ENCODE measurements at places on chromosomes 4 and X.

DNA sequence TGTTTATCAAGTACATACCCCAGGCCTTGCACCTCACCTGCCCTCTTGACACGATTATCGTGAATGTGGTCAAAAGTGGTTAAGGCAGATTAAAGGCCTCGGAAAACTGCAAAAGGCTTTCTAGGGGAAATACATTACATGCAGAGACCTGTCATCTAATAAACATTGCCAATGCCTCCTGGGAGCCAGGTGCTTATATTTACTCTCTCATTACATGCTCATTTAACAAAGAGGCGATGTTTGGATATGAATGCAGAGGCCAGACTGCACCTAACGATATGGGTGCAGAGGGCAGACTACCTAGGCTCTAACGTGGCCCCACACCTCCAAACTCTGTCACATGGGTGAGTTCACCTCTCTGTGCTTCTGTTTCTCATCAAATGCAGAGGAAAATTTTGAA is 14.5 kb downstream of the CRMP1 start:
- DNase-seq: no peak

DNA sequence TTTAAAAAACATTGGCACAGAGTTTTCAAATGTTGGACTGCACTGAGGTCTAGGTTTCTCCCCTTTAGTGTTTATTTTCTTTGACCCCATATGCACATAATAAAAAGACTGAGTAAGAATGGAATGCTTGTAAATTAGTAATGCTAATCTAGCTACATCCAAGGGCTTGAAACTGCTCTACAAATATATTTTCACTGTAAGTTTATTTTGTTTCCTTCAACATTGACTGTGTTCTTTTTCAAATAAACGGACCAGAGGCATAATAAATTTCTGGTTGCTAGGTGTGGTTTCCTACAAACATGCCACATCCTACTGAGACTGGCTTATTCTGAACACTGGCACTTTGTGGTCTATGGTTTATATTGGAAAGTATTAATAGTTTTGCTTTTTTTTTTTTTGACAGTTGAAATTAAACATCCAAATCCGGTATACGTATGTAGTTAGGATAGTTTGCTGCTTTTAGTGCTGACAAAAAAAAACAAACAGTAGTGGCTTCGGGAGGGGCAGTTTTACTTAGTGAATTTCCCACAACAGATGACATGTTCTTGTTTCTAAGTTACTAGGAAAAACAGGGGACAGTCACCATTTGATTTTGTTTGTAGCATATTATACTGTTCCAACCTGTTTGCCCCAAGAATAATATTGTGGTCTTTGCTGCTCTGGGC is 13.2 kb downstream of the CA5B start:
- no peak for DNase-seq

DNA sequence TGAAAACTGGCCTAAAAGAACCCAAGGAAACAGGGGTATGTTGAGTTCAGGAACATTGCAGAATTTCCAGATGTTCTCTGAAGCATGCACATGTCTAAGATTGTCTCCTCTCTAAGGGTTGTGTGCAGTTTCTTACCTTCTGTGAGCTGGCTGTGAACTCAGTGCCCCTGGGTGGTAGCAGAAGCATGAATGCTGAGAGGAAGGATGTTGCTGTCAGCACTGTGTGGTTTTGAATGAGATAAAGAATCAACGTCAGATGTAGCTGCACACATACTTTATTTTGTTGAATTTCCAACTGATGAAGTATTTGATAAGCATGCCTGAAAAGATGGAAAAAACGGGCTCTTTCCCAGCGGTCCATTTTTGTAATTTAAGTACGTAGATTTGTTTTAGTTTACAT is 23.8 kb upstream of the CD38 start:
- DNase-seq: no peak

DNA sequence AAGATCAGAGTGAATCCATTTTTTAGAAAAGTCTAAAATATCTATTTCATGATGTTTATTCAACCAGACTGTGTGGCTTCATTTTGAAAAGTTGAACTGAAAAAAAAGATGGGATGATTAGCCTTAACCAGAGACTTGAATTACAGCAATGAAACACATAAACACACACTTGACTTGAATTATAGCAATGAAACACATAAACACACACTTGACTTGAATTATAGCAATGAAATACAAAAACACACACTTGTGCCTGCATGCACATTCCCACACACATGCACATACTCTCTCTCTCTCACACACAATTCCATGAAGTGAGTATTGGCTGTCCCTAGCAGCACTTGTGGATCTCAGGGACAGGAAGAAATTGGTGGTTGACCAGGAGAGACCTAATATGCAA is 286.8 kb downstream of the USP46 start:
- DNase-seq: peak; percentile 2

- DNase-seq: no peak
Measured at GRCh38 chr4:116585246-116585645, 500.1 kb downstream of the TRAM1L1 start.

DNA sequence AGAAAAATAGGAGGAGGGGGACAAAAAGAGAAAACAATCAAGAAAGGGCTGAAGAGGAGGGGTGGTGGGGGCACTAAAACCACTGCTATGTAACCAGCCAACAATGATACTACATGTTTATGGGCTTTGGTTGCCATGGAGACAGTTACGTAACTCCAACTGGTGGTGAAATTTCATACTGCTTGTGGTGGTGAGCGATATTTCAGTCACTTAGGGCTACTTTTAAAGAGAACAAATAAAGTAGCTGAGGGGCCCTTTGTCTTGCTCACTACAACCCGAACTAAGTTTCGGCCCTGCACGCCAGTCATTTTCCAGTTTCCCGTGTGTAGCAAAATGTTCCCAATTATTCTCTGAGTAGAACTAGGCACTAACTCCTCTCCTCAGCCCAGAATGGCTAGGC is 275.2 kb upstream of the EDA2R start:
- DNase-seq: no peak

GRCh38 chrX:39682778-39683177 is 415.0 kb downstream of the BCOR start:
- DNase-seq: no peak

- no peak for DNase-seq
Measured at GRCh38 chrX:113392355-113392754, 551.7 kb upstream of the AMOT start.

- DNase-seq: no peak
Measured at GRCh38 chr4:8737075-8737474, 134.6 kb downstream of the HMX1 start.

DNA sequence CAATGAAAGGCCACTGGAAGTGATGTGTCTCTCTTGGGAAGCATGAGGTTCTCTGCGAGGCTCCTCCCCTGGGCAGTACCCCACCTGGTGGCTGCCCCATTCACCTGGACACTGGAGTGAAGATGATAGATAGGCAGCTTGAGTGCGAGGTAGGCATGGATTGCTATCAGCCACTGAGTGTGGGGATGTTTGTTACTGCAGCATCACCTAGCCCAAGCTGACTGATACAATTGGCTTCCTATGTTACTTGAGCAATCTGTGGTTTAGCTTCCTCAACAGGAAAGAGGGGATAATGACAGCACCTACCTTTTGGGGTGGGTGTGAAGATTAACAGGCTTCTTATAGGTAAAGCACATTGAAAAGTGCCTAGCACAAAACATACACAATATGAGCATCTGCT is 30.8 kb downstream of the ADRA2C start:
- no peak for DNase-seq

GRCh38 chr4:64564126-64564525 is 154.9 kb upstream of the TECRL start:
- no peak for DNase-seq

DNA sequence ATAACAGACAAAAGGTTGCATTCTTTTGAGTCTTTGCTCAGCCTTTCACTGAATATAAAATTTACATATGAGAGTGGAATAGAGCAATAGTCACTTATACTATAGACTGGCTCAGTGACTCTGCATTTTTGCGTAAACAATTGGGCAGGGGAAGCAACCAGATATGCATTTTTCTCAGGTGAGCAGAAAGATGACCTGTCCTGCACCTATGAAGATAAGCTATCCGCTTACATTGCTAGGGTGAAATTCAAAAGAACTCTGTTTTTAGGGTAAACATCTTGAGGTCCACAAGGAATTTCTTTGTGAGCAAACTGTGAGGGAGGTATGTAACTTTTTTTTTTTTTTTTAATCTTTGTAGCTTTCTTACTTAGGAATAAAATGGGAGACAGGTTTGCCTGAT is 602.4 kb upstream of the PRKX start:
- no peak for DNase-seq

GRCh38 chr4:110046588-110047049 is 133.9 kb downstream of the EGF start:
- DNase-seq: no peak

GRCh38 chrX:8879750-8880149 is 78.6 kb upstream of the FAM9A start:
- no peak for DNase-seq

DNA sequence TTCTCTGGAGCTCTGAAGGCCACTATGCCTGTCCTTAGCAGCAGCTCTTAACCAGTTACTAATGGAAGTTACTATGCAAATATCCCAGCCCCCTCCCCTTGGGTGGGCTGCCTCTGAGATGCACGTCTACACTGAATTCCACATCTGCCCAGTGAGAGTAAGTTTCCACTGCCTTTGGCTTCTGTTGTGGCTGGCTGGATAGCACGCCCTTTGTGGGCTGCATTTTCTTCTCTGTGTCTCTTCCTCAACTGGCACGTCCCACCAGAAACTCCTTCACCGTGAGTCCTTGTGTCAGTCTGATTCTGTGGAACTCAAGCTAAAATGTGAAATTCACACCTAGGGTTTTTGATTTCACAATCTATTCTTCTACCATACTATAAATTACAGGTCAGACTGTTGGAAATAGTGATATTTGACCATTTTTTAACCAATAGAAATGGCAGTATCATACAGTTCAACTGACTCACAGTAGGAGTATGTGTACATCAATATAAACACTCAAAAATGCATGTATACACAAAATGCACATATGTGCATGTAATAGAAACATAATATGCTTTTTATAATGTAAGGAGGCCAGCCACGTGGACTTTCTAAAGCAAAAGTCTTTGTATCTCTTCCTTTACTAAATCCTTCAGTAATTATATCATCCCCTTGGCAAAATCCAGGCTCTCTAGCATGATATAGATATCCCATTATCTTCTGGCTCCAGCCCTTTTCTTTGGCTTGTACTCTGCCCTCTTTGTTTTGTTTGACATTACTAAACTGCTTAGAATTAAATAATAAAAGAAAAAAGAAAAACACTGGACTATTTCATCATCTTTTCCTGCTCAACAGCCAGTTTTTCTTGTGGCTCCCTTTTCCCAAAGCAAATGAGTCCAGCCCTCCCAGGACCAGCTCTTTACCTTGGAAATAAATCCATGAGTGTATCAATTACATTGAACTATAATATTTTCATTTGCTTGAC is 33.2 kb upstream of the LDB2 start:
- DNase-seq: no peak

DNA sequence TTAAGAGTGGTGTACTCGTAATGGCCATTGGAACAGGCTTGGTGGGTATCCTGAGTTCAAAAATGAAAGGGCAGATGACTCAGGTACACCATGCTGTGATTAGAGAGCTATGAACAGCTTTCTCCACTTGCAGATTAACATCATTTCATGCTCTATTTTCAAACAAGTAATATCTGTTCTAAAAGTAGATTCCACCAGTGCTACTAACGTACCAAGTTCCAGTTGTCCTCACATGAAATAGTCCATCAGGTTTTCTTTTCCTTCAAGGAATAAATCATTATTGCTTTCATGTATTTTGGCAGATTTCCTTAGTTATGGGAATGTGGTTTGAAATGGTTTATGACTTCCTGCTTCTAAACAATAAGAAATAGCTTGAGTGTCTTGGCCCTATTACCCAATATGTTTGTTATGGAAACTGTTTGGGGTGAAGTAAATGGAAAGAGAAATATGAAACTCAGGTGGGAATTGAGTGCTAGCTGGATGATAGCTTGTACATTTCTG is 49.9 kb downstream of the PCDH7 start:
- no peak for DNase-seq

- no peak for DNase-seq
Measured at GRCh38 chrX:133726642-133727041, 258.8 kb downstream of the GPC3 start.

DNA sequence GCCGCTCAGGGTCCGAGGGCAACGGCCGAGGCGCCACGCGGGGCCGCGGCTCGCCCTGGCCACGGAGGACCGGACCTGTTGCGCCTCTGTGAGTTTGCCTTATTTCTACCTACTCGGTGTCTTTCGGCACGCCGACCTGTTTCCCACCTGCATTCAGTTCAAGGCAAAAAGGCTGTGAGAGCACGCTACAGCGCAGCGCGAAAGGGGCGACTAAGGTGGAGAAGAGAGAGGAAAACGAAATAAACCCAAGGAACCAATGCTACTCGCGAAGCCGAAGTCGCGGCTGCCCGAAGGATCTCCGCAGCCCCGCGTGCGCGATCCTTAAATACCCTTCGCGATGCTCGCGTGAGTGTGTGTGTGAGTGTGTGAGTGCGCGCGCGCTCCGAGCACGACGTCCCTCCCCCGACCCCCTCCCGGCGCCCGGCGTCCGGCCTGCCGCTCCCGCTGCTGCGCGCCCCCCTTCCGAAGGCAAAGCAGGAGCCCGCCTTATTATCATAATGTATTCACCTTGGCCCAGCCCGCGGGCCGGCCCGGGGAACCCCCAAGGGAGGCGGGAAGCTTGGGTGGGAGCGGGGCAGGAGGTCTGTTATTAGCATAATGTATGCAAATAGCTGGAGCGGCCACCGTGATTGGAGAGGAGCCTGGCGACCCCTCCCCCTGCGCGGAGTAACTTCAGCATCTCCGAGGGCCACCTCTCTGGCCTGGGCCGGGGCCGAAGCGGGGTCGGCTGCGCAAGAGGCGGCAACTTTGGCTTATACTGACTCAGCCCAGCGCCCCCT is at the start of gene COL25A1:
TSS of gene COL25A1 (minus strand) at position 298 of the 779 bp plus-strand sequence.
- no peak for DNase-seq

DNA sequence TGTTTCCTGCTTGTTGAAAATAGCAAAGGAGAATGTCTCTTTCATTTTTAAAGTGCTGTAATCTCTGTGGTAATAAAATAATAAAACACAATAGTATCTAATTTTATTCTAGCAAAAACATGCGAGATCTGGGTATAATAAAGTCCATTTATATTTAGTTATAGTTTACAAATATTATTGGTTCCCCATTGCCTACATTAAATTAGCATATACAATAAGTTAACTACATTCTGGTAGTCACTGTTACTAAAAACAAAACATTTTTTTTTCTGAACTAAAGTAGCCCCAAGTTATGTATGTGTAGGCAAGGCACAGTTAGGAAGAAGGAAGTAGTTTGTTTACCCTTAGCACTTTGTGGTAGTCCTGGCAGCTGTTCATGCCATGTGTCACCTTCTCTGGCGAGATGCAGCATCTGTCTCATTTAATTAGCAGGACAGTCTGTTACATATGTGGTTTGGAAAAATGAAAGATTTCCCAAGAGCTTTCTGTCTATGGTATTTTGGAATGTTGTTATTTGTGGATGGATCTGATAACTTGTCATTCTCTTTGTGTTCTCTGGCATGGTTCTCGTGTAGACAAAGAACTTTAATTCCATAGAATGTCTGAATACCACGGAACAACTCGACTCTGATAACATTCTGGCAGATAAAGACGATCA is 231.3 kb upstream of the PITX2 start:
- DNase-seq: no peak
